ENCODE measurements at places on chromosomes 13 and 19.

DNA sequence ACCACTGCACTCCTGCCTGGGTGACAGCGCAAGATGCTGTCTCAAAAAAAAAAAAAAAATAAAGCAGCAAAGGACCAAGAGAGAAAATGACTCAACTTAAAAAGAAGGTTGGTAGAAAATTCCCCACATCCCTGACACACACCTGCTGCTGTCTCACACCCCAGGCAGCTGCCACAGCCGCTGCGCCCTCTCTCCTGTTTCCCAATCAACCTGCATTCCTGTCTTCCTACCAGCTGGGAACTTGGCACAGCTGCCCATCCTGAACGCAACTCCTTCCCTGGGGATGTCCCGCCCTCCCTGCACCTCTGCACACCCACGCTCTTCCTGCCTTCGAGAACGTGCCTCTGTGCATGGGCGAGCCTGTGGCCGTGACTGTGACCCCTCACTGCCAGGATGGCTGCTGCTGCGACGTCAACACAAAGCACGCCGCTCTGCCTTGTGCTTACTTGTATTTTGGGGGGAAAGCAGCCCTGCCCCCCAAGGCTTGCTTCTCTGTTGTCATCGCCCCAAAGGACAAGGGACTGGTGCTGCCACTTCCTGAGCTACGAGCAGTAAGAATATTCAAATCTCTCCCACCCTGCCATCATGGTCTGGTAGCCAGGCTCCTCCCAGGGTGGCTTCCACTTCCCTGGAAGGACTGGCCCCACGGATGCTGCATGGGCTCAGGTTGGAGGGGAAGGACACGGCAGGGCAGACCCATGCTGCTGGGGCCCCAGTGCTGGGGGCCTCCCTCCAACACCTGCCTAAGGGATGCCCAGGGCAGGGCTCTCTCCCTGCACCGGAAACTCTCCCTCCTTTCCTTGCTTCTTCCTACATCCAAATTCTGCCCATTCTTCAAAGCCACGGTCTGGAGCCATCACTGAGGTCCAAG, 20.7 kb downstream of the SH3GL1 start:
- DNase-seq = peak; percentile 24

DNA sequence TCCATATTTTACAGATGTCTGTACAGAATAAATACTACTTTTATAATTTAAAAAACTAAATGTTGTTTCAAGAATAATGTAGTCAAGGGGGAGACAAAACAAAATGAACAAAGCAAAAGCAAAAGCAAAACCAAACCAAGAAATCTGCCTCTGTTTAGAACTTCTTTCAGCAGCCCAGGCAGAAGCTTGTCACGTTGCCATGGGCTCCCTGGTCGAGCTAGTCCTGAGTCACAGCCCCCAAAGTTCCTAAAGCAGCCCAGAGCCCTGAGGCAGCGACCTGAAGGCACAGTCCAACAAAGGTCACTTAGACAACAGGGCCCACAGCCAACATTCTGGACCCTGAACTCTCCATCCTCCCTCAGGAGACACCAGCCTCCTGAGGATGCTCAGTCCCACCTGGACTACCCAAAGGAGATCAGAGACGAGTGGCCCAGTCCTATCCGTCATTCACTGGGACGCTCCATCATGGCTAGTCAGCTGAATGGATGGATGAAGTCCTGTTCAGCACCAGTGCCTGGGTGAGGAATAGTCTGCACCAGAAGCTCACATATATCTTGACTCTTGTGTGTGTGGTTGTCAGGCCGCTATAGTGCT, 41.7 kb downstream of the SIAH3 start:
- no peak for DNase-seq

DNA sequence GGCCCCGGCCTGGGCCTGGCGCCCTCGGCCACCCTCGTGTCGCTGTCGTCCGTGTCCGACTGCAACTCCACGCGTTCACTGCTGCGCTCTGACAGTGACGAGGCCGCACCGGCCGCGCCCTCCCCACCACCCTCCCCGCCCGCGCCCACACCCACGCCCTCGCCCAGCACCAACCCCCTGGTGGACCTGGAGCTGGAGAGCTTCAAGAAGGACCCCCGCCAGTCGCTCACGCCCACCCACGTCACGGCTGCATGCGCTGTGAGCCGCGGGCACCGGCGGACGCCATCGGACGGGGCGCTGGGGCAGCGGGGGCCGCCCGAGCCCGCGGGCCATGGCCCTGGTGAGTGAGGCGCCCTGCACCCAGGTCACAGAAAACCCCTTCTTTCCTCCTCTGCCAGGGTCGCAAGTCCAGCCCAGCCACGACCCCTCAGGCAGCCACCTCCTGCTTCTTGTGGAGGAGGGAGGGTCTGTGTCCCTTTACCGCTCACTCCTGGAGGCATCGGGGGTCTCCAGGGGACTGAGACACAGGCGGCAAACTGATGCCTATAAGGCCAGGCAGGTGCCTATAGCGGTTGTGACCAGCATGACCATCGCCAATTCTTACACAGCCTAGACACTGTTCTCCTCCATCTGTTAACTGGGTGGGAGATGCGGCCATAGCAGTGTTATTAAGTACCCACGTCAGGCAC, 4.2 kb downstream of the TTC9B start:
- DNase-seq = no peak

- no peak for DNase-seq
These were observed 110.2 kb downstream of the TEX26 start for GRCh38 chr13:31042481-31043165.

GRCh38 chr19:35442091-35442490, 6.0 kb upstream of the FFAR2 start:
- DNase-seq = peak; percentile 76

GRCh38 chr19:39127812-39128515, 2.4 kb downstream of the PAK4 start:
- no peak for DNase-seq

DNA sequence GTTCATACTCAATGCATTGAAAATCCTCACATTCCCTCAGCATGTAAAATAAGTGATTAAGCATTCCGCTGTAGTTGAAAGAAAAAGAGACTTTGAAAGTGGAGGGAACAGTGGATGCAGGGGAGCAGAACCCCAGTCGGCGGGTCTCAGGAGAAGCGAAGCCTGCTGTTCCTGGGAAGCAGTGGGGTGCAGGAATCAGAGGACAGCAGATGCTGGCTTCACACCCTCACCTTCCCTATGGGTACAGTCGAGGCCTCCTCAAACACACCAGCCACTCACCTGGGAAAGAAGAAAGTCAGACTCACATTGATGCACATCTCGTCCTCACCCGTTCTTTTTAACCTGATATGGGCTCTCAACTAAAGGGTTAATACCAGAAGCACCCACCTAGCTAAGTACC, 38.2 kb downstream of the COL4A2 start:
- DNase-seq = no peak

DNA sequence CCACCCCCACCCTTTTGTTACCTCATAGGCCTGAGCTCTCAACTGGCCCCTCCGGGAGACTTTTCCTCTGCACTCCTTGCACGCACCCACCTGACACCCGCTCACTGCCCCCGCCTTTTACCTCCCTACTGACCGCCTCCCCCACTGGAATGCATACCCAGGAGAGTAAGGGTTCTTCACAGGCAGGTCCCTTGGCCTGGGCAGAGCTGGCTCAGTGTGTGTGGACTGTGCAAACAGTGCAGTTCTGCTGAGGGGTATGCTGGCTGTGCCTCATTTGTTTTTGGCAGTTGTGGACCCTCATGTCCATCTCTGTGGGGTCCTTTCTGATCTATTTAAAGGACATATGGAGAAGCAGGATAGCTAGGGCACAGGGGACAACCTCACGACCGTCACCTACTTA, 5.0 kb downstream of the ZSCAN18 start:
- no peak for DNase-seq

DNA sequence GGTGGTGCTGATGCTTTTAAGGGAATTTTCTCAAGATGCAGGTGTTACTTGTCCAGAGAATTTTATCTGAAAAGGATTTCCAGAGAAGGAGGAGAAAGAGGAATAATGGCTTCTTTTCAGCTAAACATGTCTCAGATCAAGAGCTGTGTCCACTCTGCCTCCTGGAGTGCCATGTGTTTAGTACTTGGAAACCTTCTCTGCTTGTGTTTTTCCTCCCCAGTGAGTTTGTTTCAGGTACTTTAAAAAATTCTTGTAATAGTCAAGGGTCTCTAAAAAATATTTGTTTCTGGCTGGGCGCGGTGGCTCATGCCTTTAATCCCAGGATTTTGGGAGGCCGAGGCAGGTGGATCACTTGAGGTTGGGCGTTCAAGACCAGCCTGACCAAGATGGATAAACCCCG, 22.7 kb downstream of the ZNF431 start:
- no peak for DNase-seq

DNA sequence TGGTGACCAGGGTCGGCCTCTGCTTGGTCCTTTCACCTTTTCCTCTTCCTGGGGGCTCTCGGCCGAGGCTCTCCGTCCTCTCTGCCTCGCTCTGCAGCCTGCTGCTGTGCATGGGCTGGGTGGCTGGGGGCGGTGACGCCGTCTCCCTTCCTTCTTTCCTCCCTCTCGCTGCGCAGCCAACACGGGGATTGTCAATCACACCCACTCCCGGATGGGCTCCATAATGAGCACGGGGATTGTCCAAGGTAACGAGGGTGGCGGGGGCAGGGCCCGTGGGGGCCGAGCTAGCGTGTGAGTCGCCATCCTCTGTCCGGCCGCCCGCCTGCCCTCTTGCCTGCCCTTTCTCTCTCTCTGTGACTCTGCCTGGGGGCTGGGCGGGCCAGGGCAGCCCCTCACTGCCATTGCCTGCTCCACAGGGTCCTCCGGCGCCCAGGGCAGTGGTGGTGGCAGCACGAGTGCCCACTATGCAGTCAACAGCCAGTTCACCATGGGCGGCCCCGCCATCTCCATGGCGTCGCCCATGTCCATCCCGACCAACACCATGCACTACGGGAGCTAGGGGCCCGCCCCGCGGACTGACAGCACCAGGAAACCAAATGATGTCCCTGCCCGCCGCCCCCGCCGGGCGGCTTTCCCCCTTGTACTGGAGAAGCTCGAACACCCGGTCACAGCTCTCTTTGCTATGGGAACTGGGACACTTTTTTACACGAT, 7.1 kb downstream of the YIPF2 start:
- no peak for DNase-seq

DNA sequence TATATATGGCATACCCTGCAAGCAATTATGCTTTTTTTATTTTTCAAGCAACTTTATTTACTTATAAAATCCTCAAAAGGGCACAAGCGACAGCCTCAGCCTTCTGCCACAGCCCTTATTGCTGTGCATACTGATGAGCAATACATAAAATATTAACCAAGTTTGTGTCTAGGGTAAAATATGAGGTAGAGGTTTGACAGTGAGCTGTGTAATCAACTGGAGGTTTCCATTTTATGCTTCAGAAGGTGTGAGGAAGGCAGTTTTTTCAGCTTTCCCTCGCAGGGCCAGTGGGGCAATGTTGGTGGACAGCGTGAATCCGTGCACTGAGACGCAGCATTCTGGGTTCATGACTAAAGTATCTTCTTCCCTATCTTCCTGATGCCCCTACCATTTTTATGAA, 310.4 kb downstream of the IRS2 start:
- DNase-seq = no peak

DNA sequence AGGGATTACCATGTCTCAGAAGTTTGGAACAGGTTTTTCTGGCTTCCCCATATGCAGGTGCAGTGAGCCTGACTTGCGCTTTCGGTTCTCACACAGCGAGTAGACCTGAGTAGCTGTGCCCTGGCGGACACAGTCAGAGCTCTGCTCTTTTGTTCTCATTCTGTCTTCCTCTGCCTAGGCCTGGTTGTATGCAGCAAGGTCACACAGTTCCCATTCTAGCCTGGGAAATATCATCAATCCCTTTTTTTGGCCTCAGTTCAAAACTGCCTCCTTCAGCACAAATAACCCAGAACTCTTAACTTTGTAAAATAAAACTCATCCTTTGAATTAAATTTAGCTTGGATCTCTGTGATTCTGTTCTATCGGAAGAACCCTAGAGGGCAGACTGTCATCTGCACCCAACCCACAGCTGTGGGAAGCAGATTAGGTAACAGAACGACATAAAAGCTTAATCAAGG, 10.2 kb downstream of the OXGR1 start:
- DNase-seq = peak; percentile 6

- DNase-seq = no peak
These were observed 17.4 kb upstream of the GNA15 start for GRCh38 chr19:3118232-3119070.

DNA sequence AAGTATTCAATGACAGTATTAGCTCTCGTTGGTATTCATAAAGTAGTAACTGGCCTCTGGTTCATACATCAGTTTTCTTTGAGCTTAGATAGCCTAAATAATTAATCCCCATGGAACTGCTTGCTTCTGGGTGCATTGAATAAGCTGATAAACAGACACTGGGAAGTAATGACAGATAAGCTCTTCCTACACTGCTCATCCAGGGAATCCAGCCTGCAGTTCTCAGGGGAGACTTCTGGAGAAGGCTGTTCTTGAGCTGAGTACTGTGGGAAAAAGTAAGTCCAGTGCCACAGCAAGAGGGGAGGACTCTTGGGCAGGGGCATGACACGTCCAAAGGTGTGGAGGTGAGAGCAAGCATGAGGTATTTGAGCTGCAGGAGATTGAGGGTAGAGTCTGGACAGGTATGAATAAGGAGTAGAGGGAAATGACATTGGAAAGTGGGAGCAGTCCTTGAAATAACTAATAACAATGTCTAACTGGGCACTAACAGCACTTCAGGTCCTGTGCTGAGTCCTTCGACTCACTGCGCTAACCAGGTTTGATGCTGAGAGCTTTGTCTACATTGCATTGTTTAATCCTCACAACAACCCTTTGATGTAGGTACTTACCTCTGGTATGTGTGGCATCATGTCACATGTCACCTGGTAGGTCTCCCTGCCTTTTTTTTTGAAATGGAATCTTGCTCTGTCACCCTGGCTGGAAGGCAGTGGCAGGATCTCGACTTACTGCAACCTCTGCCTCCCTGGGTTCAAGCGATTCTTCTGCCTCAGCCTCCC, 7.2 kb downstream of the GARRE1 start:
- no peak for DNase-seq

GRCh38 chr13:24165746-24166145, 5.2 kb downstream of the SPATA13 start:
- no peak for DNase-seq

DNA sequence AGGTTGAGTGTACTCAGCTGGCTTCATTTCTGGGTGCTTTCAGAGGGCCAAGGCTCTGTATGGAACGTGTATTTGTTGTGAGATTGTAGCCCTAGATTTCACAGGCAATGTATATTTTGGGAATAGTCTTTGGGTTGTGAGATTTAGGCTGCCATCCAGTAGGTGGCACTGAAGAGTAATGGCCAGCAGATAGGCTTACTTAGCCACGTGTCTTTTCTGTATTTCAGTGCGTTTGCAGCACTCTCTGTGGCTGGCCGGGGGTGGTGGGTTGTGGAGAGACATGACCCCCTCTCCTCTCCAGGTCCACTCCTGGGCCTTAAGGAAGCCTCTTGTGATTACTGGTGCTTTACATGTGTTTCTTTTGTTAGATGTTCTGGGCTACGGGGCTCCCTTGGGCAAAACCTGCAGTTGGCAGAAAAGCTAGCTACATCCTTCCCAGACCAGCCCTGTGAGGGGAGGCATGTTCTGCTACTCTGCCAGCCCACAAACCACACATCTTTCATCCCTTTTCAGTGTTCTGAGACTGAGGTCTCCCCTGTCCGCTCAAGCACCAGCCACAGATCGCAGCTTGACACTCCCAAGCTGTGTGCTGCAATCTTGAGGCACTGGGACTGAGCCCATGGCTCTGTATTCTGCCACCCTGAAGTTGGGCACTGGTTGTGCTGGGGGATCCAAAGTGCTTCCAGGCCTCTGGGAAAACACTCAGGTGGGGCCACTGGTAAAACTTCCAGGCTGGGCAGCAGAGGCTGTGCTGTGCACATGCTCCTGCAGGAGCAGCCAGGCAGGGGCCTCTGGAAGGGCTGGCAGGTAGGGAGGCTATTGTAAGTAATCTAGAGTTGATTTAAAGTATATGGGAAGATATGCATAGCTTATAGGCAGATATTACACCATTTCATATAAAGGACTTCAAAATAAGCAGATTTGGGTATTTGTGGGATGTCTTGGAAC, 1096.8 kb upstream of the PCDH20 start:
- DNase-seq = no peak

GRCh38 chr13:60754211-60755090, 357.4 kb downstream of the TDRD3 start:
- DNase-seq = no peak
